ENCODE measurements at places on chromosomes 7 and 10. TPM values are rescaled to one million over a fixed set of nuclear protein-coding genes. Genes with fewer than 3 reads are reported as not detected.

- no peaks in the 10 kb centered on the region for H3K36me3 ChIP-seq
- DNase-seq = no peak
- no peaks in the 10 kb centered on the region for H3K27me3 ChIP-seq
- H3K27ac ChIP-seq = no peak overlapping the region
- no peak overlapping the region for H3K4me3 ChIP-seq
- H3K4me1 ChIP-seq = peaks cover 26% of the 10 kb centered on the region
Measured at GRCh38 chr10:63467841-63468240, 2.1 kb upstream of the JMJD1C start.

Gene FEZF1
- total RNA-seq = not detected

- H3K4me3 ChIP-seq = no peak overlapping the region
- H3K36me3 ChIP-seq = no peaks in the 10 kb centered on the region
Measured at GRCh38 chr7:151246102-151246850, 2.2 kb downstream of the SMARCD3 start.

- no peak overlapping the region for H3K4me3 ChIP-seq
- no peaks in the 10 kb centered on the region for H3K36me3 ChIP-seq
- DNase-seq = no peak
Measured at GRCh38 chr10:86393862-86394455, 27.4 kb upstream of the GRID1 start.

Gene MMD2
- not detected for total RNA-seq

- H3K27ac ChIP-seq = no peak overlapping the region
- no peaks in the 10 kb centered on the region for H3K27me3 ChIP-seq
- H3K4me1 ChIP-seq = peaks cover 5% of the 10 kb centered on the region
- H3K4me3 ChIP-seq = no peak overlapping the region
Measured at GRCh38 chr10:60031183-60031582, 124.8 kb upstream of the CCDC6 start.

- no peaks in the 10 kb centered on the region for H3K27me3 ChIP-seq
- peaks cover 31% of the 10 kb centered on the region for H3K4me1 ChIP-seq
- H3K36me3 ChIP-seq = no peaks in the 10 kb centered on the region
- H3K4me3 ChIP-seq = no peak overlapping the region
- H3K27ac ChIP-seq = no peak overlapping the region
- DNase-seq = peak; percentile 5
Measured at GRCh38 chr10:124736491-124737136, 7.6 kb downstream of the FAM53B start.

DNA sequence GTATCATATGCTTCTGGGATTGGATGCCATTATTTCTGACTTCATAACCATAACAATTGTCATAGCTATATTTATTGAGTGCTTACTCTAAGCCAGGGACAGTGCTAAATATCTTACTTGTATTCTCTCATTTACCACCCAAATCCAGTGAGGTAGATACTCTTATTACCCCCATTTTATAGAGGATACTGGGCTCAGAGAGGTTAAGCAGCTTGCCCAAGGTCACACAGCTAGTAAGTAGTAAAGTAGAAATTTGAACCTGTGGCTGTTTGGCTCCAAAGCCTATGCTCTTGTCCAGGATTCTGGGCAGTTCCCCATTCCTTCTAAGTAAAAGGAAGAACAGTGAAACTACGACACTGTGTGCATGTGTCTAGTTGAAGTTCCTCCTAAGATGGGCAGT lies 56.5 kb downstream of the COL13A1 start:
- DNase-seq = no peak
- no peak overlapping the region for H3K27ac ChIP-seq
- H3K27me3 ChIP-seq = no peaks in the 10 kb centered on the region
- peaks cover 14% of the 10 kb centered on the region for H3K36me3 ChIP-seq

DNA sequence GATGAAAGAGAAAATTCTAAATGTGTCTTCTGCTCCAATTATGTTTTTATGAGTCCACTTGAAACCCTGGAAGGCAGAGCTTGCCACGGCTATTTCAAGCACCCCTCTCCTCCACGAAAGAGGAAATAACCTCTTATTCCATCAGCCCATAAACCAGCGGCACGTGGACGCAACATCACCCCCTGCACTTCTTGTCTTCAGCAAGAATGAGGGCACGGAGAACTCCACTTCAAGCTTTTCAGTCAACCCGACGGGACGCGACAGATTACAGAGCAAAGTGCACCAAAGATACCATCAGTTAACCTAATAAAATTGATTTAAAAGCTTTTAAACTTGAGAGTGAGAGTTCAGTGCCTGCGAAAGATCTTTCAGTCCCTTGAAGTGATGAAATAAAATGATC lies 406.3 kb downstream of the GALNT17 start:
- H3K27me3 ChIP-seq = no peaks in the 10 kb centered on the region
- H3K4me1 ChIP-seq = no peaks in the 10 kb centered on the region
- no peaks in the 10 kb centered on the region for H3K36me3 ChIP-seq
- no peak overlapping the region for H3K4me3 ChIP-seq
- no peak overlapping the region for H3K27ac ChIP-seq
- DNase-seq = no peak

DNA sequence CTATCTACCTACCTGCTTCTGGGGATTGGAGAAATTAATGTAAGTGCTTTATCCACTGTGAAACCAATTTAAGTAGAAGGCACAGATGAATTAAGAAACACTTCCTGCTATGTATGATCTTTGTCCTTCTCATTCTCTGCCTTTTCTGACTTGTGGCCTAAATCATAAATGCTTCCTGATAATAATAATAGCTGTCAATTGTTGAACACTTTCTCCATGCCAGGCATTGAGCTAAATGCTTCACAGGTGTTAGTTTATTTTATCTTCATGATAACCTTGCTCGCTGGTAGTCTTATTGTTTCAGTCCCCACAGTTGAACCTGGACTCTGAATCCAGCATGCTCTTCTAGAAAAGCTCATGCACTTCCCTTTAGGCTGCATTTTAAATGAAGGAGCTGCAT lies 75.4 kb downstream of the CHN2 start:
- no peaks in the 10 kb centered on the region for H3K36me3 ChIP-seq
- DNase-seq = no peak
- no peak overlapping the region for H3K4me3 ChIP-seq
- H3K27me3 ChIP-seq = no peaks in the 10 kb centered on the region
- H3K4me1 ChIP-seq = peaks cover 19% of the 10 kb centered on the region
- H3K27ac ChIP-seq = no peak overlapping the region

DNA sequence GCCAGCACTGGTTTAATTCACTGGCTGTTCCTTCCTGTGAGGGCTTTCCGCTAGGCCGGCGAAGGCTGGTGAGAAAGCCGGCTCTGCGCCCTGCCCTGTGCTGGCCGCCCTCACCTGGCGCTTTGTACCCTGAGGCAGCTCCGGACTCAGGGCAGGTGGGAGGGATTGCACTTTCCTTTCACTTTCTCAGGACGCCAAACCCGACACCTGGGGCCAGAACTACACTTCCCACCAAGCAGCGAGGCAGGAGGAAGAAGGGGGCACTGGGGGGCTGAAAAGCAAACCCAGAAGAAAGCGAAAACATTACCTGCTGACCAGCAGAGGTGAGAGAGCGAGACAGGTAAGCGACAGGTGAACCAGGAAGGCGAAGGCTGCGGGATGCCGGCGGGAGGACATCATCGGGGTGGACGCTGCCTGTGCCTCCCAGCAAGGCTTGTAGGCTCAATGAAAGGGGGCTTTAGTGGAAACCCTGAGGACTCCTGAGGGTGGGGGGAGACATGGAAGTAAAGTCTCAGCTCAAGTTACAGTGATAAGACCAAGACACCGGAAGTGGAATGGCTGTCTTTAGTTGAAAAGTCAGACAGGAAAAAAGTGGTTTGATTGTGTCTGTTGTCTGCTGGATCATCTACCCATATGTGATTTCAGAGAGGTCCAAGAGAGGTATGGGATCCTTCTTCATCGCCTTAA lies at the start of gene RAB19:
RAB19 (plus strand) TSS at position 181 of the 687 bp plus-strand sequence. CDS start 3,589 bp downstream, outside the sequence.
- H3K4me3 ChIP-seq = peak within 1 kb of the TSS; percentile 91
- H3K36me3 ChIP-seq = no peaks in the 10 kb centered on the region
- H3K27ac ChIP-seq = no peak within 1 kb of the TSS
- peak; percentile 53 for DNase-seq
- H3K4me1 ChIP-seq = peaks cover 15% of the 10 kb centered on the region

GRCh38 chr10:132163278-132163765 lies 23.4 kb upstream of the DPYSL4 start:
- H3K36me3 ChIP-seq = no peaks in the 10 kb centered on the region
- DNase-seq = peak; percentile 80
- peaks cover 7% of the 10 kb centered on the region for H3K4me1 ChIP-seq
- H3K27ac ChIP-seq = no peak overlapping the region
- H3K4me3 ChIP-seq = peak overlapping the region; percentile 31

DNA sequence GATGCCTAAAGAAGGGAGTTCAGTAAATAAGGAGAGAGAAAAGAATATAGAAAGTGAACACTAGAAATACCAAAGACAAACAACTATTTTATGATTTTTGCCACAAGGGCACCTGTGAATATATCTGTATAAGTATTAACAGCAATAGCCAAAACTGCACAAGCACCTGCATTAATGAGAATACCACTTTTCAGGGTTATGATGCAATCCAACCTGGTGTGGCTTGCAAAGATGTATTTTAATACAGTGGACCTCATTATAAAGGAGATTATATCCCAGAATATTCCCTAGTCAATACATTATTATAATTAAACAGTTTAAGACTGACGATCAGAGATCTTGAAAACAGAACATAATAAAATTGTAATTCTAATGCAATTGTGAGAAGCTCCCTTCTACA lies 4.0 kb downstream of the BRAF start:
- no peaks in the 10 kb centered on the region for H3K27me3 ChIP-seq
- no peaks in the 10 kb centered on the region for H3K36me3 ChIP-seq
- peaks cover 16% of the 10 kb centered on the region for H3K4me1 ChIP-seq

DNA sequence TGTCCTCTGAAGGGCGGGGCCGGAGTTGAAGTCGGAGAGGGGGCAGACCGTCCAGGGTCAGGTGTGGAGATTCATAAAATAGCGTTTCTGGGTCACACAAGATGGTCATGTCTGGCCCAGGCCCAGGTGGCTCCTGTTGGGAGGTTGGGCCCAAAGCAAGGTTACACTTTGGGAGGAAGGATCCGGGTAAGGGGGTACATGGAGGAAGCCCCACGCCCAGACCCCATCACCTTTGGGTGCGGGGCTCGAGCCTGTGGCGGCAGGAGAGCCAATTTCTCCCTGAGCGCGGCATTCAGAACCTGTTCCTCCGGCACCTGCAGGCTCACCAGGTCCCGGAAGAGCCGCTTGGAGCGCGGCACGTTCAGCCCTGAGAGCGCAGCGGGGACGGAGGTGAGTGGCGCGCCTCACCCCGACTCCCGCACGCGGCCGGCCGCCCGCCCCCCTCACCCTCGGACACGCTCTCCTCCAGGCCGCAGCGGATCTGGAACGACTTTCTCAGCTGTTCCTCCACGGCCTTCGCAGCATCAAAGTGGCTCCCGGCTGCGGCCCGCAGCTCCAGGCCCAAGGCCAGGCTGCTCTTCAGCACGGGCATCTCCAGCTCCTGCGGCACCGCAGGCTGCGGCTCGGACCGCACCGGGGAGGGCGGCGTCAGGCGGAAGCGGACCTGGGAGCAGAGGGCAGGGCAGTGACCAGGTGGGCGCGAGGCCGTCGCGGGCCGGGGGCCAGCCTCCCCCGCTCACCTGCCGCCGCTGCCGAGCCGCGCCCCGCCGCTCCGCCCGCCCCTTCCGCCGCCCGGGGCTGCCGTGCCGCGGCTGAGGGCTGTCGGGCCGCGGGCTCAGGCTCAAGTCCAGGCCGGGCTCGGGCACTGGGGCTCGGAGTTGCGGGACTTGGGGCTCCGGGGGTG lies 644 bp downstream of the PPP1R35 start:
- peak; percentile 37 for DNase-seq
- peak overlapping the region; percentile 97 for H3K4me3 ChIP-seq
- peaks cover 22% of the 10 kb centered on the region for H3K36me3 ChIP-seq
- peaks cover 30% of the 10 kb centered on the region for H3K4me1 ChIP-seq
- peak overlapping the region; percentile 82 for H3K27ac ChIP-seq

GRCh38 chr10:72174297-72174662 lies 41.5 kb upstream of the ANAPC16 start:
- DNase-seq = no peak
- peaks cover 22% of the 10 kb centered on the region for H3K4me1 ChIP-seq
- no peak overlapping the region for H3K4me3 ChIP-seq
- H3K27ac ChIP-seq = no peak overlapping the region
- no peaks in the 10 kb centered on the region for H3K36me3 ChIP-seq

DNA sequence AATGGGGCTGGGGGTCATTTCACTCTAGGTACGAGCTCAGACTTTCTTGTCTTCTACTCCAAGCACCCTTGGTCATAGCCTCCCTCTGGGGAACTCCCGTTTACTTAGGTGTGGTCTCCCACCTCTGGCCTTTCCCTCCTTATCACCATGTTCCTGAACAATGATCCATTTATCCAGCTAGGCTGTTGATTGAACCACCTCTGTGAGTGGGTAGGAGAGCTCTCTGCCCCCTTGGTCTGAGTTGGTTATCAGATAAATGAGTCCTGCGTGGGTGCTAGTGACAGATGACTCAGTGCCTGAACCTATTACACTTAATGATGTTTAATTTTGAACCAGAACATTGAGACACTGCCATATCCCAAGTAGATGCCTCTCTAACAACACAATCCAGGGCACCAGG lies 9.4 kb downstream of the BLNK start:
- peaks cover 42% of the 10 kb centered on the region for H3K27me3 ChIP-seq
- H3K4me3 ChIP-seq = no peak overlapping the region
- H3K4me1 ChIP-seq = no peaks in the 10 kb centered on the region
- no peaks in the 10 kb centered on the region for H3K36me3 ChIP-seq

DNA sequence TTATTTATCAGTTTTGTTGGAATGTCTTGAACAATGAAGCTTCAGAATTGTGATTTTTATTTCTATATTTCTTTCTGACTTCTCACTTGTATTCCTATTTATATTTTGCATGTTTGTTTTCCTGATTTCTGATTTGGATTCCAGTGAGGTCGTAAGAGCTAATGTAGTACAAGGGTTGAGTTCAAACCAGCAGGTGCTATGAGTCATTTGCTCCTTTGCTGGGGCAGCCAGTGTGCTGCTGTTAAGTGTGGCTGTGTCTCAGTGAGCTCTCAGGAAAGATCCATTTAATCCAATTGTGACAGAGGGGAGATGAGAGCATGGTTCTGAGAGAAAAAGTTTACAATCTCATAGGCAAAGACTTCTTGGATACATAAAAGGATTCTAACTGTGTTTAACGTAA lies 48.6 kb downstream of the MCU start:
- peak; percentile 68 for DNase-seq
- H3K4me3 ChIP-seq = no peak overlapping the region
- H3K27me3 ChIP-seq = no peaks in the 10 kb centered on the region
- H3K27ac ChIP-seq = no peak overlapping the region
- peaks cover 11% of the 10 kb centered on the region for H3K4me1 ChIP-seq

Gene STOX1
- total RNA-seq = 1.4 TPM

Gene OR2A5
- not detected for total RNA-seq

DNA sequence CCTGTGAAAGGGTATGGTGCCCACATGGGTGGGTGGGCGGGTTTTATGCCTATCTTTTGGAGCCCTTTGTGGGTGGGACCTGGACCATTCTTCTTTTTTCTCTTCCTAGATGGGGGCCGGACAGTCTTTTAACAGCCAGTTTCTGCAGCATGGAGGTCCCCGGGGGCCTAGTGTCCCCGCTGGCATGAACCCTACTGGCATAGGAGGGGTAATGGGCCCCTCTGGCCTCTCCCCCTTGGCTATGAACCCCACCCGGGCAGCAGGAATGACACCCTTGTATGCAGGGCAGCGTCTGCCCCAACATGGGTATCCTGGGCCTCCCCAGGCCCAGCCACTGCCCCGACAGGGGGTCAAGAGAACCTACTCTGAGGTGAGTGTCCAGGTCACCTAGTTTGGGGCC lies 9.1 kb downstream of the ZMIZ2 start:
- H3K4me1 ChIP-seq = no peaks in the 10 kb centered on the region
- H3K4me3 ChIP-seq = no peak overlapping the region
- no peak overlapping the region for H3K27ac ChIP-seq
- peaks cover 8% of the 10 kb centered on the region for H3K36me3 ChIP-seq
